ENCODE measurements at places on chromosomes 6 and 20.

GRCh38 chr6:47241742-47242482 is 67.8 kb downstream of the TNFRSF21 start:
- no peak for DNase-seq

- no peak for DNase-seq
Measured at GRCh38 chr6:125254321-125254720, 47.4 kb downstream of the HDDC2 start.

DNA sequence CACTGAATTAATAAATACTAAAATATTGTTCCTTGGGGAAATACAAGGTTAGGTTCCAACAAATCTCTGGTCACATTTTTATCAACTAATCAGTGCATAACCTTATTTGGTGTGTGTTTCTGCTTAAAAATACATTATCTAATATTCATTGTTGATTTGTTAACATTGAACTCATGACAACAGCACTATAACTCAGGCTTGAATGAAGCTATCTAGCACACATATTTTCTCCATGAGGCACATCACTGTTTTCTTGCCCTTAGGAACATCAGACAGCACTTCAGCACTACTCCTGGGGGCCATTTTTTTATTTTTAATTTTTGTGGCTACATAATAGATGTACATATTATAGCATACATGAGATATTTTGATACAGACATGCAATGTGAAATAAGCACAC is 277.2 kb upstream of the NT5E start:
- DNase-seq: no peak

DNA sequence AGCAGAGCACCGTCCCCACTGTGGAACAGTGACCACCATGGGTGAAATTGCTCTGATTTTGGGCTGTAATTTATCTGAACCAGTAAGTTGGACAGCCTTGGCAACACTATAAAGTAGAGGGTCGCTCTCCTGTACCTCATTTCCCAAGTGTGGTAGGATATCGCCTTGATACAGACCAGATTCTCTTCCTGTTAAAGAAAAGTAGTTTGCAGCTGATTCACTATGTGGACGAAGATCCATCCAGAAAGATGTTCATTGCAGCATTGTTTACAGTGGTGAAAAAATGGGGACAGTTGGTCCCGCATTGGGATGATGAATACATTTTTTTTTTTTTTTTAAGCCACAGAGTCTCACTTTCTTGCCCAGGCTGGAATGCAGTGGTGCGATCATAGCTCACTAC is 74.3 kb downstream of the SLX4IP start:
- DNase-seq: no peak

DNA sequence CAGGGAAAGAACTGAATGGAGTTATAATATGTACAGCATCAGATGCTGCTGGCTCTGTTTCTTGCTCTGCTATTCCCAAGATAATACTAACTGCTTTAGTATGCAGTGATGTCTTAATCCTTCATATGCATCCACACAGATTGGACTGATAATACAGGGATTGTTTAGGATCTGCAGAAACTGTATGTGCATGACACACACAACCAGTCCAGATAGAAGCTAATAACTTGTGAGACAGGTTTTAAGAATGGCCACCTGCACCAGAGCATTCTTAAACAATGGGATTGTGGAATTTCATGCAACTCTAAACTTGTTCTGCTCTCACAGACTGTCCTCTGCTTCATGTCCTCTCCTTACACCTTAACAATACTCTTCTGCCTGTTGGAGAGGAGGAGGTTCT is 90.9 kb downstream of the SPTLC3 start:
- DNase-seq: peak; percentile 41

DNA sequence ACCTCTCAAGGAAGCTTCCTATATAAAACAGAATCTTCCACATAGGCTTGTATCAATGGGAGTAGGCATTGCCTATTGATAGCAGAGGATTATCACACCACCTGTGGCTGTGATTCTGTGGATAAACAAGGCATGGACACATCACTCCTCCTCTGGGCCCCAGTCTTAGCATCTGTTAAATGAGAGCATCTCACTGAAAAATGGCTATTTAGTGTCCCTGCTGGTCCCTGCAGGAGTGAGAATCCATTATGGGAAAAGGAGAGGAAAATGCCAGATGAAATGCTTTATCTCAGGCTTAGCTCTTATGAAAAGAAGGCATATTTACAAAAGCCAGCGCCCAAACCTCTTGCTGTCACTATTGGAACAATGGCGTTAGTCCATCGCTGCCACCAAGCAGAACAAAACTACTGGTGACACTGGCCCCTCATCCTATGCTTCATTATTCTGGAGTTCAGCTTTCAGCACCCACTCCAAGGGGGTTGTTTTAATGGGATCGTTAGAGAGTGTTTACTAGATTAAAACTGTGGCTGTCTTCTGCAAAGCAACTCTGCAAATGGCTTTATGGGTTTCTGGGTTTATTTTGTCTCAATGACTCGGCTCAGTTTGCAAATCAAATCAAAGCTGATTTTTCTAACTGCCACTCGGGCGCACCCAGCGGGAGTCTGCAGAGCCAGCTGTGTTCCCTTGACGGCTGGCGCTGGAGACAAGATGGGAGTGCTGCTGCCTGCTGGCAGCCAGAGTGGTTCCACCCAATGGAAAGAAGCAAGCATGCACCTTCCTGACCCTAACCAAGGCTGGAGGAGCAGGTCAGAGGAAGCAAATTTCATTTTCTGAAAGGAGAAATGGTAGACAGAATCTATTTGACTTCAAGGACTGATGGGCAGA is 658.8 kb upstream of the CHD6 start:
- DNase-seq: no peak
